ENCODE measurements at places on chromosomes 6 and 20. TPM values are rescaled to one million over a fixed set of nuclear protein-coding genes. Genes with fewer than 3 reads are reported as not detected.

DNA sequence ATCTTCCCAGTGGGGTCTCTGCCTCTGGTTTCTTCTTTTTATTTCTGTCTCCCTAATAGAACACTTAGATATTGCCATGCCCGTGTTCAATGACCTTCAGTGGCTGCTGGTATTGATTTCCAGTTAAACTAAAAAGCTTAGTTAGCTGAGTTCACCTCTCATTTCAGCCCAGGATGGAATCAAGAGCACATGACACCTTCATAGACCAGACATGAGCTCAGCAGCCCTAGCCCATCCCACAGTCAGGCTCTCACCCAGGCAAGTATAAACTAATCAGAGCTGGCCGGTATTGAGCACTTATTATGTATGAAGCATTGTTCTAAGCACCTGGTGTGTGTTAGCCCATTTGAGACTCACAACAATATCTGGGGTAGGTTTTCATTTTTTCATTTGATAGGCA lies 33.7 kb upstream of the PLEKHG1 start:
- no peak for DNase-seq

Gene TMEM217
- polyA plus RNA-seq: 2.2 TPM

GRCh38 chr6:85494547-85495536 lies 45.0 kb downstream of the NT5E start:
- no peak for DNase-seq

Gene GPSM3
- polyA plus RNA-seq: 11.1 TPM

- DNase-seq: no peak
Observed at GRCh38 chr6:105642708-105643107, 239.8 kb upstream of the PREP start.

DNA sequence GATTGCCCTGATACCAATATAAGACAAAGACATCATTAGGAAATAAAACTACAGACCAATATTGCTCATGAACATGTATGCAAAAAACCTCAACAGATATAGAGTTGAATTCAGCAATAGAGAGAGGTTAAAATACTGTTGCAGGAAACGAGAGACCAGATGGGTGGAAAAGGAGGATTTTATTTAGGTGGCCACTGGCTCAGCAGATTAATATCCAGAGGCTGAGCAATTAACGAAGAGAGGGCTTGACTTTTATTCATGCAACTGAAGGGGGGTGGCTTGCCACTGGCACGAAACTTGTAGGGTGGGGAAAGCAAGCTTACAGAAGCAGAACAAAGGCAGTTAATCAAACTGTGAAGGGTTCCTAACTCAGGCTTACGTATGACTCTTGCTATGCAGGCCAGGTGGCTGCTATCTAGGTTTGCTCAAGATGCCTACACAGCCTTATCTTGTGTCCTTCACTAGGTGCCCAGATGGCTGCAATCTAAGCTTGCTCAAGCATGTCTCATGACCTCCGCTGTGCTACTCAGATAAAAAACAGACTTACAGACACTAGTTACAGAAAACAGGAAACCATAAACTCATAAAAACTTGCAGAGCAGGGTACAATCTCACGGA lies 126.4 kb downstream of the MMUT start:
- DNase-seq: no peak

- no peak for DNase-seq
Observed at GRCh38 chr6:111973118-111973761, 80.7 kb upstream of the CCN6 start.

Gene CST2
- polyA plus RNA-seq: not detected

- DNase-seq: no peak
Observed at GRCh38 chr6:33018904-33019303, 9.5 kb upstream of the HLA-DOA start.

Gene ANGPT4
- polyA plus RNA-seq: 0.19 TPM

- DNase-seq: no peak
Observed at GRCh38 chr6:135673501-135674309, 176.2 kb upstream of the AHI1 start.

Gene GABRR1
- 1.3 TPM for polyA plus RNA-seq

Gene SYTL3
- polyA plus RNA-seq: 3.8 TPM

DNA sequence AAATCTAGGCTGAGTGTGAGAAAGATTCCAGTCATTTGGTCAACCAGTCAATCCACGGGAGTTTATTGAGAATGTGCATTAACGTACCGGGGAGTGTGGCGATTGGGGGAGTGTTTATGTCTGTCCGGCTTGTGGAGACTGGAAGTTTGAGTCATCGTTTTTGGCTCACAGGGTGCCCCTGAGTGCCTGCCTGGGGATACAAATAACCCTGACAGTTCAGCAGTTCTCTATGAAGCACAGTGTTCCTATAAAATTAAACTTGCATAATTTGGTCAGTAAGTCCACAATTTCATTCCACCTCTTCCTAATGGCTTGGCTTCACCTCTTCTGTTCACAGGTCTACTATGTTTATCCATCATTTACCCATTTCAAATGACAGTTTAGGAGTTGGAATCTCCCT lies 72.6 kb upstream of the PLEKHG1 start:
- DNase-seq: no peak

GRCh38 chr6:26472549-26473290 lies 15.0 kb downstream of the BTN2A1 start:
- DNase-seq: no peak

- no peak for DNase-seq
Observed at GRCh38 chr20:24768201-24768636, 180.8 kb upstream of the CST7 start.

Gene BNIP5
- polyA plus RNA-seq: 0.07 TPM

Gene AVP
- 1.0 TPM for polyA plus RNA-seq

Gene RIPOR3
- 6.5 TPM for polyA plus RNA-seq

DNA sequence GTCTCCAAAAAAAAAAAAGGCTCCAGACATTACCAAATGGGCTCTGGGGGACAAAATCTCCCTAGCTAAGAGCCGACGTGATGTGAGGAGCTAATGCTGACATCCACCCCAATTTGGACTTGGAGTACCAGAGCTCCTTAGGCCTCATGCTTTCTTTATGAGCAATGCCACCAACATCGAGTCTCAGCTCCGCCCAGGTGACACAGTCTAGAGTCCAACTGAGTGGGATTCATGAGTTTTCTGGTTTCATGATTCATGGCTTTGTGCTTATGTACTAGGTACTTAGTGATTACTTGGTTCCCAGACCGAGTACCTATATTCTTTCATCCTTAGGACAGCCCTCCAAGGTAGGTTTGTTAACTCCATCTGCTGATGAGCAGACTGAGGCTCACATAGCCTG lies 4.4 kb downstream of the ANKRD60 start:
- no peak for DNase-seq

DNA sequence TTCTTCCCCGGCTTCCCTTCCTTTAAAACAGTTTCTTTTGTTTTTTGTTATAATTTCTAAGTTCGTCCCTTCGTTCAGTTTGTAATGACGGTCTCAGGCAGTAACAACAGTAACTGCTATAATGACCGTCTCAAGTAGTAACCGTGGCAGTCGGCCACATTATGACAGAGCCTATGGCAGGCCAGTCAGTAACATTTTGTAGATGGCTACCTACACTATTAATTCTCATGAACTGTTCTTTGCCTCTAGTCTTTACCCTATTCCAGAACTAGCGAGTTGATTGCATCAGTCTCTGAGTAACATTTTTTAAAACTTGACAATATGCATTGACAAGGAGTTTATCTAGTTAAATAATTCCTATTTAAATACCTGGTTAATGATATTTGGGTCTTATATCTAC lies 43.0 kb upstream of the ADGRG6 start:
- no peak for DNase-seq

Gene SLC24A3
- 5.9 TPM for polyA plus RNA-seq

Gene HLA-G
- 3.3 TPM for polyA plus RNA-seq

DNA sequence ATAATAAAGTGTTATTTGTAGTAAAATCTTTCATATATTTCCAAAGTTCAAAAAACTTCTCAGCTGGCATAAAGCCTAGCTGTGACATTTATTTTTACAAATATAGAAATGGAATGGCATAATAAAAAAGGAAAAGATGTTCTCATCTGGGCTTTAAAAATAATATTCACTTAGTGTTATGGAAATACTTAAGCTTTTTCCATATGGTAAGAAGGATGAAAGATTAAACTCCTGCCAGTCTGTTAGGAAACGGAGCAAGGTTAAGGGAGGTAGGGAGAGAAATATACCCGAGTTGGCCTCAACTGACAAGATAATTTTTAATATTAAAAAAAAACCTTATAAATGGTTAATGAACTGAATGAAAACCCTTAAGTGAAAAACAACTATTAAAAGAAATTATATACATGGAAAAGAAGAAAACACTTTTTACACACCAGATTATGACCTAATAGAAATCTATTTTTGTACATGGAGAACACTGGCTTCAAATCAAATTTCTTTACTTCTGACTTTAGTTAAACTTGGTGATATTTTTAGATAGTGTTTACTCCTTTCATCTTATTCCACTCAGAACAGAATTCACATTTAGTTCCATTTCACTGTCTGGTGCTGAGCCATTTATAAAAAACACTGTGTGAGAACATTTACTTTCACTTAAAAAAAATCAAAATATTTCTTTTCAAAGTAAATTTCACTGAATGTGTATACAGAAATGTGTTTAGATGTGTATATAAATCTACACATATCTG lies 137.0 kb downstream of the DST start:
- DNase-seq: no peak

- DNase-seq: no peak
Observed at GRCh38 chr6:35905841-35906498, 14.9 kb downstream of the SRPK1 start.

DNA sequence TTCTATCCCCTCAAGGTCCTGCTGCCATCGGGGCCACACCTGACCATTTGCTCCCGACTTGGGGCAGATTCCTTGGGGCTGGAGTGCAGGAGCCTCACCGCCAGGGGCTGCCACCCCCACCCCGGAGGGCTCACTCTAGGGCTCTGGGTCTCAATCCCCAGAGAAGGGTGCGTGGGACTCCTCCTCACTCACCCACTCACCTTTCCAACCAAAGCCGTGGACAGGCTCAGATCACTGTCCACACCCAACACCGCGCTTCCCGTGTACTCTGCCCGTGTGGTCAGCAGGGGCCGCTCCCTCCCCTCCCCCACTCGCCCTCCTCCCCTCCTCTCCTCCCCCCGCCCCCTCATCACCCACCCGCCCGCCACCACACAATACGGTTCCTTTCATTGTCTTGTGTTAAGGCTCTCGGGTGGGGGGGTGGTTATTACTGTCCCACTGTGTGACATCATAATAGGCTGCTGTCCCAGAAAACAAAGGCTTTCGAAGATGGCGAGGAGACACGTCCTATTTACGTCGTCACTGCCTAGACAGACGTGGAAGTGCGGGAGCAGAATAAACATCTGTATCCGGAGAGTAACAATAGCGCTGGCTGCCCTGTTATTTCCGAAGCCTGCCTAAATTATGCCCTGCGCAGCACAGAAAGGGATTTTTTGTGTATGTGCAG lies 85.8 kb downstream of the YTHDF1 start:
- no peak for DNase-seq

DNA sequence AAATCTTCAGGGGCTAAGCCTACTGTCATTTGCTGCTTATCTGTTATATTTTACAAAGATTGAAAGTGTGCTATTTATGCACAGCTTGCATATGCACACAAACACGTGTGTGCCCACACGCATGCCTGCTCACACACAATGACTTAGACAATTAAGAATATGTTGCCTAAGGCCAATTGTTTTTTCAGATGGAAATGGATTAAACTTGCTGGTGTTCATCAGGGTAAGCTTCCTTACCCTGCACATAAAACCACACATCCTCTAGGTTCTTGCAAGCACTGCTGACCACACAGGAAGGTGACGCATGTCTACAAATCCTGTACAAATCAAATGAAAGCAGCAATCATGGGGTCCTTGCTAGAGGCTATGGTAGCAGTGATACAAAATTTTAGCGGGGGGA lies 58.4 kb downstream of the GJA10 start:
- DNase-seq: no peak

Gene OOEP
- 0.38 TPM for polyA plus RNA-seq

- DNase-seq: no peak
Observed at GRCh38 chr6:116697480-116697879, 16.5 kb downstream of the KPNA5 start.

DNA sequence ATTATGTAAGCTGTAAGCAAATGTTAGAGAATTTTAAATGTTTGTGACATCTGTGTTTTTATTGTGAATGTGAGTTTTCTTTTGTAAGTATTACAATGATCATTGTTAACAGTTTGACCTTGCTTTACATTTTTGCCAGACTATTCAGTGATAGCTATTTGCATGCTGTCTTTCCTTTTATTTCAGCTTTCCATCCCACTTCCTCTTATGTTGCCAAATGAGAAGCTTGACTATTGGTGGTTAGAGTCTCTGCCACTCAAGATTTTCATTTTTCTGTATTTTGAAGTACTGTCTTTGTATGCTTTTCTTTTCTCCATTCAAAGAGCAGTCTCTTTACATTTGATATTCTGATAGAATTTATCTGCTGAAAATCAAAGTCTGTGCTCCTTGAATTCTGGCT lies 104.1 kb downstream of the PRIM2 start:
- DNase-seq: no peak

Gene SLC22A2
- 14.7 TPM for polyA plus RNA-seq

GRCh38 chr20:45407067-45407745 lies 883 bp upstream of the DBNDD2 start:
- no peak for DNase-seq

Gene RAET1E
- polyA plus RNA-seq: 0.80 TPM

DNA sequence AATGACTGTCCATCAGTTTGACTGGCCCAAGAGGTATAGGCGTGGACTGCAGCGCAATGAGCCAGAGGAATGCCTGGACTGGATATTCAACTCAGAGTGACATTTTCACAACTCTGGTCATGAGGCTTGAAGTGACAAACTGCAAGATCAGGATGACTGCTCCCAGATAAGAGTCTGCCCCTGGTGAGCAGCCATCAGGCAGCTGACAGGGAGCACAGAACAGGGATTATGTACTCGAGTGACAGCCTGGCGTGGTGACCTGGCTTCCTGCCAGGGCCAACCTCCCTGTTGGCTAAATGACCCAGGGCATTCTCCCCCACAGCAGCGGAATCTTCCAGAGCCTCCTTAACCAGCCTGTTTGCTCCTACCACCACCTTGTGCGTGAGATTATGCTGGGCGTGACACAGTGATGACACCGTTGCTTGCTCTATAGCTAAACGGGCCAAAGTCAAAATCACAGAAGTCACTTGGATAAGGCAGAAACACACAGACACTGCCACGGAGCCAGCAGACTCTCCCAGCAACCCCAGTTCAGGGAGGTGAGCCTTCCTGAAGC lies 209.1 kb upstream of the JARID2 start:
- DNase-seq: peak; percentile 63

DNA sequence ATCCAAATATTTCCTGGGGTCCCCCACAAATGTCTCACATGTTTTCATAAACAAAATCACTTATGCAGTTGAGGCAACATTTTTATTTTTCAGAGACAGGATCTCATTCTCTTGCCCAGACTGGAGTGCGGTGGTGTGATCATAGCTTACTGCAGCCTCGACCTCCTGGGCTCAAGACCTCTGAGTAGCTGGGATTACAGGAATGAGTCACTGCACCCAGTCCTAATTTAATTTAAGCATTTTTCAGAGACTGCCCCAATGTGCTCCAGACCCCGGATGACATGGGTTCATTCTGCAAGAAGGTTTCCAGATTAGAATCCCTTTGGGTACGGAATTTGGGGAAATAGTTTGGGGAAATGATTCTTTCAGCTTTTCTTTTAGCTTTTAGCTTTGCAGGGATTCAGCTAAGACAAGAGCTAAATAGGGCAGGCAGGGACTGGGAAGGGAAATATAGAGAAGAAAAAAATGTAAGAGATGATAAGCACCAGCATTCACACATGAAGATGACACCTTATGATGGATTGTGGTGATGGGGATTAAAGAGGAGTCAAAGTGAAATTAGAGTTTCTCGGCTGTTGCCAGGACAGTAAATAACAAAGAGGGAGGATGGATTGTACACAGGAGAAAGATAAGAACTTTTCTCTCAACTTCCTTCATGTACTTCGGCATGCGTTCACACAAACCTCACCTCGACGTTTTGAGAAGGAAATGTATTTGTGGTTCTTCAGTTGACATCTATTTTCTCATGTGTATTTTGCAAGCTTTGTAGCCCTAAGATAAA lies 169.4 kb upstream of the TAB2 start:
- no peak for DNase-seq

Gene RAB44
- 0.09 TPM for polyA plus RNA-seq

Data from right renal pelvis (tissue), 4 donors.